ENCODE measurements at places on chromosomes 1 and 21.

- DNase-seq: no peak
These were observed 5.0 kb upstream of the ZC3H12A start for GRCh38 chr1:37469386-37469785.

GRCh38 chr1:235075777-235076308, 52.8 kb downstream of the TOMM20 start:
- no peak for DNase-seq

DNA sequence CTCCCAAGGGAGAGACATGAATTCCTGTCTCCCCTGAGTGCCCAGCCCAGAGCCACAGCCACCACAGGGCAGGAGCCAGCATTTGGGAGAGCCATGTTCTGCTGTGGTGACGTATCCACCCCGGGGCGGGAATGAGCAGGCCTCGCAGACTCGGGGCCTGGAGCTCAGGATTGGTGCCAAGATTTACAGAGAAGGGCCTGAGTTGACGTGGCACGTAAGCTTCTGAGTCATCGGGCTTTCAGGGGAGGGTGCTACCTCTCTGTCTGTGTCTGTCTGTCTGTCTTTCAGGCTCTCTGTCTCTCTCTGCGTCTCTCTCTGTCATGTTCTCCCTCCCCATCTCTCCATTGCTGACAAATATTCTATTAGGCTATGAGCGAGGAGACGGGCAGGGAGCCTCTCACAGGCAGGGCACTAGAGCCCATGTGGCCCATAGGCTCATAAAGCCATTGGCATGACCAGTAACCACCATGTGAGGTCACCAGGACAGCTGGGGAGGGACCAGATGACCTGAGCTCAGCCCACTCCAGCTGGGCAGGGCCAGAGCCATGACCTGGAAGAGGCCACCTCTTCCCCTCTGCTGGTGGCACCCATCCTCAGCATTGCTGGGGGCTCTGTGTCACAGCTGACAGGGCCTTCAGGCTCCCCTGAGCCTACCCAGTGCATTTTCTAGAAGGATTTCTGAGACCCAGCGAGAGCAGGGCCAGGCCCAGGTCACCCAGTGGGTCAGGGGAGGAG, 300.0 kb upstream of the VAMP3 start:
- peak; percentile 37 for DNase-seq

GRCh38 chr1:52601991-52602855, at the start of gene GPX7:
GPX7 (plus strand) TSS chr1:52602371; CDS start chr1:52602410, 39 bp downstream.
- DNase-seq: no peak

DNA sequence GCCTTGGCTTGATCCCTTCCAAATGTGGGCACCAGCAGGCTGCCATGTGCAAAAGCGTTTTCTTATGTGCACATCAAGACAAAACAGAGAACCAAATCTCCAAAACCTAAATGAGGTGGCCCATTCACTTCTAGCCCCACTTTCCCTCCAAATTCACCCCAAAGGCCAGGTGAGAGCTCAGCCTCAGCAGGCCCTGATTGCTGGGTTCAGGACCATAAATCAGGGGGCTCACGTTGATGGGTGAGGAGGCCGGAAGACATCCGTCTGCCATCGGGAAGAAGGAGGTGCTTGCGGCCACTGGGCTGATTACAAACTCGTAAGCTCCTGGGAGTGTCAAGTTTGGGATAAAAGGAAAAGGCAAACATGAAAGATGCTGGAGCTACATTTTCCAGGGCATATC, 86.7 kb upstream of the CLDN14 start:
- no peak for DNase-seq

DNA sequence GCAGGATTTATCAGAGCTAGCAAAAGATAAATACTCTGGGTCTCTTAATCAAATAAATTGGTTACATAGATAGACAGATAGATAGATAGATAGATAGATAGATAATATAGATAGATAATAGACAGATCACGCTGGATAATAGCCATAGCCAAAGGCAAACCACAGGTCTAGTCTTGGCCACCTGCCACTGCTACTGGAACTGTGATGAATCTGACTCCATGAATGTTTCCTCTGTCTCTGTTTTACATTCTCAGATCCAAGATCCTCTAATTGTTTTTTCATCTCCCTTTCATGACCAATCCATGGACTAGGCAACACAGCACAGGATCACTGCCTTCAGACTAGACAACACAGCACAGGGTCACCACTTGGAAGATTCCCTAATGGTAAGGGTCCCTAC, 444.7 kb upstream of the NFIA start:
- no peak for DNase-seq

- no peak for DNase-seq
These were observed 1.8 kb downstream of the LMX1A start for GRCh38 chr1:165354739-165355138.

- DNase-seq: no peak
These were observed 36.5 kb downstream of the IGSF21 start for GRCh38 chr1:18144062-18144461.

GRCh38 chr1:2258996-2259395, 30.9 kb downstream of the SKI start:
- DNase-seq: no peak

DNA sequence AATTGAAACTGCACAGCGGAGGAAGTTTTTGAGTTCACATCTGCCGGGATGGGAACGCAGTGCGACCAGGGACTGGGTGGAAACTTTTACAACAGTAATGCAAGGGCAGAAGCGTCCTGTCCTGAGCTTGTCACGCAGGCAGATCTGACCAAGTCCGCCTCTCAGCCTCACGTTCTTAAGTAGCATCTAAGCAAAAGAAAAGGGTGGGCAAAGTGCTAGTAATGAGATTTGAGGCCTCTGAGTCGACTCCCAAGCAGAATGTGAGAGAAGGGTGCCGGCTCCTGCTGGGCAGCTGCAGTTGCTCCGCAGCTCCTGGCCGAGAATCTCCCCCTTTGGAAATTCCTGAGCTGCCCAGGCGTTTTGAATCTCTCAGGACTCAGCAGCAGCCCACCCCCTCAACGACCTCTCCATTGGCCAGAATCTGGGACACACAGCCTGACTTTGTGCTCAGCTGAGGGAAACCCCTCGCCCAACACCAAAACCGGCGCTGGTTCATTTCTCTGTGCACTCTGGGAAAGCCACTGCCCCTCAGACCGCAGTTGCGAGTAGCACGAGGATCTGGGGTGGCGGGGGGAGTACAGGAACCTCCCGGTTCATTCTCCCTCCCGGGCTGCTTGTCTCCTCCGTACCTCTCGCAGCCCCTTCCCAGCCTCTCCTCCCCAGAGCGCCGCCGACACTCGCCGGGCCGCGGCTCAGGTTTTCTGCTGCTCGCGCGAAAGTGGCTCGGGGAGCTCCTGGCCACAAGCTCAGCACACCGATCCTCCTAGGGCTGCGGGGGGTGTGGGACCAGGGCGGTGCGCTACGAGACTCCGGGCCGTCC, 913 bp upstream of the S1PR1 start:
- DNase-seq: no peak

DNA sequence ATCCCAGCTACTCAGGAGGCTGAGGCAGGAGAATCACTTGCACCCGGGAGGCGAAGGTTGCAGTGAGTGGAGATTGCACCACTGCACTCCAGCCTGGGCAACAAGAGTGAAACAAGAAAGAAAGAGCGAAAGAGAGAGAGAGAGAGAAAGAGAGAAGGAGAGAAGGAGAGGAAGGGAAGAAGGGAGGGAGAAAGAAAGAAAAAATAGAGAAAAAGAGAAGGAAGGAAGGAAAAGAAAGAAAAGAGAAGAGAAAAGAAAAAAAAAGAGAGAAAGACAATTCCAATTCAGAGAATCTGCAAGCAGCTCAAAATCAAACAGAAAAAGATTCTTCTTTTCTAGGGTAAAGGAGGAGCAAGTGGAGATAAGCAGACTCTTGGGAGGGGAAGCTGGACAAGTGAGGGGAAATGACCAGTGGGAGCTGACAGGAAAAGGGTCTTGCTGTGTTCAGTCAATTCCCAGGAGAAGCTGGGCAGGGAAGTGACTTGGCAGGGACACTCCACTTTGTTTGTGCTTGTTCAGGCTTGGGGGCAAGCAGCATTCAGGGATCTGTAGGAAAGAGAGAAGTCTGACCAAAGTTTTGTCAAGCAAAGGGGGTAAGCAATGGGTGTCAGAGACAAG, 3.6 kb upstream of the CAPN2 start:
- DNase-seq: no peak

Data from DMS79 (cell line).